ENCODE measurements at places on chromosomes 3 and 15. TPM values are rescaled to one million over a fixed set of nuclear protein-coding genes. Genes with fewer than 3 reads are reported as not detected.

SCN11A gene
- 1.6 TPM for total RNA-seq

PGBD4 gene
- 1.5 TPM for total RNA-seq

ARIH2 gene
- total RNA-seq, result 102 TPM

GABRA5 gene
- total RNA-seq, result 0.11 TPM

ASB14 gene
- total RNA-seq, result not detected

CHRNA7 gene
- 3.0 TPM for total RNA-seq

DNA sequence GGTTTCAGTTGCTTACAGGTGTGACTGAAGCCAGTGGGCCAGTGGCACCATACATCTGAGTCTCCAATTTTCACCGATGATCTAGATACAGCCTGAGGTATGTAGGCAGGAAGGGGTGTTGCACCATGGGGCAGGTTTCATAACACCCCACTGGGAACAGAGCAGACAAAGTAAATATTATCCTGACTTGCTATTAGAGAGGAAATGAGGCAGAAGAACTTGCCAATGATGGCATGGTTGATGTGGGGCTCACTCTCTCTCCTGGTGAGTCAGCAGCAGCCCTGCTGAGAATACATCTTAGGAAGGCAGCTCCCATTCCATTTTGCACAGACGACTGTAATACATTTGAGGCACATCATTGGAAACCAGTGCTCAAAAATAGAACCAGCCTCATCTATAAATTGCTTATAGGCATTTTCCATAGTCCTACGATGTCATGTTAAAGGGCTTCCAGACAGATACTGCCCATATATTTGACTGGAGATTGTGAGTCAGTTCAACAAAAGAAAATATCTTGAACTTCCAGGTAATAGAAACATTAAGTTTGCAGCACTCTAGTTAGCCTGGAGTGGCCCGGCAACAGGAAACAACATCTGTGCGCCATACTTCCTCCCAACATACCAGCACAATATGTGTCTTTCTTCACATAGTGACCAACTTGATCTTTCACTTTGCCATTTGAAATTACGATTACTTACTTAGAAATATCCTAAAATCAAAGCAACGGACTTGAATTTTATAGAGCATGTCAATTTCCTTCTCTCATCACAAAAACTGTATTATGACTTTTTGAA, 175.5 kb downstream of the NECTIN3 start:
- DNase-seq, result no peak

- DNase-seq, result no peak
Measured at GRCh38 chr15:29089731-29090616, 179.6 kb downstream of the NSMCE3 start.

- no peak for DNase-seq
Measured at GRCh38 chr3:132090921-132091320, 56.1 kb upstream of the CPNE4 start.

DNA sequence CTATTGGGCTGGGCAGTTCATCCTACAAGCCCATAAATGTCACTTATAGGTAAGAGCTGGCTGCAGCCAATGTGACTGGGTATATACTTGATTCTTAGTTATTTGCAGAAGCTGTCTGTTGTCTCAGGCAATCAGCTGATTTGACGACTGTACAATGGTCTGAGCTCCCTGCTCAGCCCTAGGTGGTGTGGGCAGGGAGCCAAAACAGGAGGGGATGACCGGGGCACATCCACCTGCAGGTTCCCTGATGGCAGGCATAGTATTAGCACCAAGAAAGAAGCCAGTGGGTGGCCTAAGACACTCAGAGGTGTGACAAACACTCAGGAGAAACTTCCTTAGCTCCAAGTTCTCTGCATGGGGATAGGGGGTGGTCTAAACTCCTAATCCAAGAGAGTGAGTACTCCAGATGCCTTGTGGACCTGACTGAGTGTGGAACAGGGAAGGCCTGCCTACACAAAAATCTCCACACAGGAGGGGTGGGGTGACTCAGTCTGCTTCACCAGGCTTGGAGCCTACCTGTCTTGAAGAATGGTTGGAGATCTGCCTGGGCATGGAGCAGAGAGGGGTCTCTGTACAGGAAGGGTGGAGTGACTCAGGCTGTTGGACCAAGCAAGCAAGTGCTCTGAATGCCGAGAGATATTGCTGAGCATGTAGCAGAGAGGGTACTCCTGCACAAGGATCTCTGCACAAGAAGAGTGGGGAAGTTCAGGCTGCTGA, 690.4 kb upstream of the NAALADL2 start:
- DNase-seq, result no peak

DNA sequence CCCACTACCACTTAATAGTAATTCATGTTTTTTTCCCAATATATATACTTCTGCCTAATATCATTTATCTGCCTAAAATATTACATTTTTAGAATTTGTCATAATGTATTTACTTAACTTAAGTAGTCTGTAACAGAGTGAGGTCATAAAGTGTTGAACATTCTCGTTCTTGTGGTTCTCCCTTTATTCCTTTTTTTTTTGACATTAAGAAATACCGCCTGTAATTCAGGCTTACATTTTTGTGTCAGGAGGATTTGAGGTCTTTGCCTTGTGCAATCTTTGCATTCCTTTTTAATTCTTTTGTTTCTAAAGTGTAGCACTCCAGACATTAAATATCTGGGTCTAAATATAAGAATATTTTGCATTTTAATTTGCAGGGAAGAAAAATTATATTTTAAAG, 315.4 kb downstream of the PTPRG start:
- no peak for DNase-seq

DNA sequence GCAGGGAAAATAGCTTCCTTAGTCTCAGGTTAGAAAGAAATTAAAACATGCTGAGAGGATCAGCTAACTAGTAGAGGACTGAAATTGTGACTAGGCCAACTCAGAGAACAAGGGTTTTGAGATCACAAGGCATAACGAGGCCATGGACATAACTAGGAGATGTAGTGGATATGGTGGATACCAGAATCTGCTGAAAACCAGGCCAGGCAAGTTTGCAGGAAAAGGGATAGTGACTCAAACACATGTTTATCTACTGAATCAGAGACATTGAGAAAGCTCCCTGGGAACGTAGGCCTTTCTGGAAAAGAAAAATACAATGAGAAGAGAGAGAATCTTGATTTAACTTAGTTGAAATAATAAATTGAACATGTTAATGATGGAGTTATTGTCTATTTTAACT, 326.5 kb upstream of the GBE1 start:
- DNase-seq, result no peak

DNA sequence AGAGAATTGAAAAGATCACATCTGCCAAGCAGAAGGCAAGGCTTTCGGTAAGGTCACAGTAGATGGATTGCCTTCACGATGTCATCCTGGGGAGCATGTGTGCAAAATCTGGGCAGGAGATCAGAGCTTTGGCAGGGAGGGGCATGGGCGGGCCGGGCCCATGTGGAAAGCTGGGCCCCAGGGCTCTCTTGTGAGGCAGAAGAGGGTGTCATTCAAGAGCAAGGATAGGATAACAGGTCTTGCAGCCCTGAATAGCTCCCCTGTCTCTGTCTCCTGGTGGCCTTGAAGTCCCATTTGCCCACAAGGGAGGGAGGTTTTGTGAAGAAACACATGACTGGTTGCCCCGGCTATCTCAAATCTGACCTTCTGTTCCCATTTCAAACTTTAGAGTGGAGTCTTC, 172.0 kb downstream of the OPA1 start:
- DNase-seq, result no peak

GRCh38 chr15:68843425-68844311, 23.0 kb upstream of the ANP32A start:
- DNase-seq, result no peak

GRCh38 chr3:161212171-161212771, 8.8 kb upstream of the NMD3 start:
- no peak for DNase-seq

- no peak for DNase-seq
Measured at GRCh38 chr15:96333131-96334016, 2.9 kb downstream of the NR2F2 start.

- DNase-seq, result no peak
Measured at GRCh38 chr3:129121016-129121791, 400 bp downstream of the RAB43 start.

GRCh38 chr3:115706311-115706829, 83.1 kb downstream of the GAP43 start:
- no peak for DNase-seq

- no peak for DNase-seq
Measured at GRCh38 chr15:72141171-72142084, 23.2 kb downstream of the SENP8 start.

DNA sequence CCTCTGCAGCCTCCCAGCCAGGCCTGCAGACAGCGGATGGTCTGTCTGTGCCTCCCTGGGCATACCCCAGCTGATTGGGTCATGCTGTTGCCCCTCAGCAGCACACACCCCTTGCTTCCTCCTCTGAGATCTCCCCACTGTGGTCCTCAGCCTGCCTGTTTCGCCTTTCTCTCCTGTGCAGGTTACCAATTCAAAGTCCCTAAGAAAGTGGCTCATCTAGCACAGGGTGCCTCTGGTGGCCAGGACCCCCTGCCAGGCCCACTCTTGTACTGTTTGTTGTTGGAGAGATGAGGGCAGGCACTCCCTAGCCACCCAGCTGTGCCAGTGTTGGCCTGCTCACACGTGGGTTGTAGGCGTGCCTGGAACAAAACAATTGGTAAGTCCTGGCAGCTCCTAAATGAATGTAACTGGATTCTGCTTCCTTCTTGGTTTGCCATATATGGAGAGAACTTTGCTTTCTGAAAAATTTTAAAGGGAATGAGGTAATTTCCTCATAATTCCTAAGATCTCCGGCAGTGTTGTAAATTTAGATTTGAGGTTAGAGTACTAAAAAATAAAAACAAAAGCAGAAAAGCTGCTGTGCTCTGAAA, 213.2 kb upstream of the IL12A start:
- DNase-seq, result no peak

DNA sequence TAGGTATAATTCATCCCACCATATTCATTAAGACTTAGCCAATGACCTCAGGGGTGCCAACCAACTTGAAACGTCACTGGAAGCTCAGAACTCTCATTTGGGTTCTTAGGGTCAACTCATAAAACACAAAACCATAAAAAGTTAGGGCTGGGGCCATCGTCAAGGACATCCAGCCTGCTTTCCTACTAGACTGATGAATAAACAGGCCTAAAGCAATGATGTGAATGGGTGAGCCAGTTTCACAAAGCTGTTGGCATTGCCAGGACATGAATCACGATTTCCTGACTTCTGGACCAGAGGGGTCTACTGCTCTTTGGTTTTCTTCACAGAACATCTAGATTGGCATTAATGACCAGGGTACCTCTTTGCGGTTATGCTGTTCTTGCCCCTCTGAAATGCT, 64.7 kb downstream of the EOMES start:
- DNase-seq, result no peak

- DNase-seq, result no peak
Measured at GRCh38 chr3:106533788-106534160, 665.0 kb upstream of the CBLB start.

DNA sequence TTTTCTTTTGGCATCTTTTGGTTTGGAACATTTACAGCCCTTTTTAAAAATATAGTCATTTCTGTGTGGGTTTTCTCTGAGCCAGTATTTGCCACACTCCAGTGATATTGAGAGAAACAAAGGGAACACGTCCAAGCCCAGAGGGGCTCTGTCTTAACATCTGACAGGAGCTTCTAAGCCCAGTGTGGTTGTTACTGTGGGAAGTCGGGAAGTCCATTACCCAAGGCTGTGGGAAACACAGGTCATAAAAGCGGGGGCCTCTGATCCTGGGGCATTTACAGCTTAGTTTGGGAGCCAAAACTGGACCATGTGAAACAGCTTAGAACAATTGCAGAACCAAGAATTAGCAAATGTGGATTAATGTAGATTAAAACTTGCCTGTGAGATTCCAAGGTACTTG, 123.0 kb downstream of the PTPRG start:
- no peak for DNase-seq

DNA sequence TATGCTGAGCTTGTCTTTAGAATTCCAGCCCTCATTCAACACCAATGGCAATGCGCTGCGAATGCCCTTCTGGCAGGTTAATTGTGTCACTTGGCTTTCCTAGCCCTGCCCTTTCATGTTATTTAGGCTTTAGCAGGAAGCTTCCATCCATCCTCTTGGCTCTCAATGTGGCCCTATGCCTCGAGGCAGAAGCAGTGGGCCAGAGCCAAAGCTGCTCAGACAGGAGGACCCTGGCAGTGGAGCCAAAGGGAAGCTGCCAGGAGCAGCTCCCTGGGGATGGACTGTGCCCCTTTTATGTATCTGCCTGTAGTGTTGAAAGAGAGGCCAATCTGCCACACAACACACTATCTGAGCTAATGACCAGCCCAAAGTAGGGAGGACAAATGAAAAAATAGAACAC, 376.4 kb downstream of the CTNNB1 start:
- no peak for DNase-seq
